ENCODE measurements at places on chromosomes 3 and 15.

DNA sequence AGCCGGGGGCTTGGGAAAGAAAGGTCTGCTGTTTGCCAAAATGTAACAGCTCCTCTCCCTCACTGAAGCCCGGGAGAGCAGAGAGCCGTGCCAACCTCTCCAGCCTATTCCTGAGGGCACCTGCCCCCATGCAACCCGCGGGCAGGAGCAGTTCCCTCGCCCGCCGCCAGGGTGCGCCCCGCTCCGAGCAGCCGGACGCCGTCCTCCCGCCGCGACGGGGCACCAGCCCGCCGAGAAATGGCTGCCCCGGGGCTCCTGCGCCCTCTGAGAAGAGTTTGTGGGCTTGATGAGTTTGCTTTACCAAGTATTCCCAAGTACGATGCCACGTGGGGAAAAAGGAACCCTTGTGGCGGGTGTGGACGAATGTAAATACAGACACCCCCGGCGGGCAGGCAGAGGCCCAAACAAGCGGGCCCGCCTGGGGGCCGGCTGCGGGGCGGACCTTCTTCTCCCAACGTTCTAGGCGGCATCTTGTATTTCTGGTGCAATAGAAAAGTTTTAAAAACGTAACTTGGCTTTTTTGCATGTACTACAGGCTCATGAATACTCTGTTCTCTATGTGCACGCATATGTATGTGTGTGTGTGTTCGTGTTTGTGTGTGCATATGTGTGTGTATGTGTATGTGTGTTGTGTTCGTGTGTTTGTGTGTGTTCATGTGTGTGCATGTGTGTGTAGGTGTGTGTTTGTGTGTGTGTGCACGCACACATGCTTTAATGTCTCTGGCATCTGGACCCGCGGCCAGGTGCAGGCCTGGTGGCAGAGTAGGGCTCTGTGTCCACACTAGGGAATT lies 162.9 kb downstream of the CHSY1 start:
- peak; percentile 61 for DNase-seq

- DNase-seq: no peak
Measured at GRCh38 chr3:169295126-169295525, 368.4 kb downstream of the MECOM start.

- DNase-seq: no peak
Measured at GRCh38 chr15:68001811-68002210, 52.3 kb upstream of the PIAS1 start.

DNA sequence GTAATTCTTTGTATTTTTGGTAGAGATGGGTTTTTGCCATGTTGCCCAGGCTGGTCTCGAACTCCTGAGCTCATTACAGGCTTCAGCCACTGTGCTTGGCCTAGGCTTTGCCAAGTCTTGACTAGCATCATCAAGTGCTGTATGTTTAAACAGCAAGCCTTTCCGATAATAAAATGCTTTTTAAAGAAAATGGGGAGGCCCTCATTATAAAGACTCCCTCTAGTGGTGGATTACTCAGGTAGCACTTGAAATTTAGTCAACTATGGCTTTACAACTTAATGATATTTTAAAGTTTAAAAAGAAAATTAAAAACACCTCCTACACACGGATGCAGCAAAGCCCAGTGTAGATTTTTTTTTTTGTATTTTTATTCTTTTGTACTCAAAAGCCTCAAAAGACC lies 213.6 kb downstream of the GAP43 start:
- DNase-seq: no peak

GRCh38 chr3:196327405-196327804 lies 9.4 kb upstream of the DYNLT2B start:
- DNase-seq: no peak

- DNase-seq: no peak
Measured at GRCh38 chr3:193978486-193978885, 157.5 kb upstream of the HES1 start.

DNA sequence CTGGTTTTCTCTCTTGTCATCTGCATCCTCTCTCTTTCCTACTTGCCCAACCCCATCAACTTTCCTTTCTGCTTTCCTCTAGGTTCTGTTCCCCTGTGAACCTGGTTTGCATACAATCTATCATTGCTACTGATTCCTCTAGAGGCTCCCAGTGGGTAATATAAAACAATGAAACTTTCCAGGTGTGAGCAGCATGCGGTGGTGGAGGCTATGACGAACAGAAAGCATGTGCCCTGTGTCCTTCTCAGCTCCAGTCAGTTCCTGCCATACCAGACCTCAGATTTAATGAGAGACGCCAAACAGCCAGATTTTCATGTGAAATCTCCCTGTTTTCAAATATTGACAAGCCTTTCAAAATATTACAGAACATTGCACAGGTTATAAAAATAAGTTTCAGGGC lies 3.5 kb upstream of the ACAP2 start:
- DNase-seq: no peak

DNA sequence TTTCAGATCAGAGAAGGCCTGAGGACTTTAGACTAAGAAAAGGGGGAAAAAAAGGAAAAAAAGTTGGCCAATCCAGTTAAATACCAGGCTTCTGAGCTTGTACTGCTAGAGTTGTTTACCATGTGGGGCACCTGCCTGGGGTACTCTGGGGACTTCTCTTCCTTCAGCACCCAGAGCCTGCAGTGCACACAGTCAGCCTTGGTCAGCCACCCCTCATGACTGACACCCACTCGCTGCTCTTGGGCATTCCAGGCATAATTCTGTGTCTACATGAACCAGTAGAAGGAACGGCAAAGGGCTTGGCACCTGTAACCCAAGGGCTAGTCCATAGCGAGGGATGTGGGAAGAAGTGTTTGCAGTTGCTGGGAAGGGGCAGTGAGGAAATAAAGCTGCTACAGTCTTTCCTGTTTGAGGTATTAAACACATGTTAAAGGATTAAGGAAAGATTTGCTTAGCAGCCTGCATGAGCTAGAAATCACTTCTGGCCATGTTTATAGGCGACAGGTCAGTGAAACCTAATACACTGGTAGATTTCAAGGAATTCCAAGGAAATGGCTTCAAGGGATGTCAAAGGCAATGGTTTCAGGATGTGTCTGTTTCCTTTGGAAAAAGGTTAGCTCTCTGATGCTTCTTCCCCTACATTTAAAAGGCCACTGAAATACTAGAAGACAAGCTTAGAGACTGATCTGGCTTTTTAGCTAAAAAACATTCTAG lies 232.5 kb downstream of the CHST2 start:
- DNase-seq: no peak

DNA sequence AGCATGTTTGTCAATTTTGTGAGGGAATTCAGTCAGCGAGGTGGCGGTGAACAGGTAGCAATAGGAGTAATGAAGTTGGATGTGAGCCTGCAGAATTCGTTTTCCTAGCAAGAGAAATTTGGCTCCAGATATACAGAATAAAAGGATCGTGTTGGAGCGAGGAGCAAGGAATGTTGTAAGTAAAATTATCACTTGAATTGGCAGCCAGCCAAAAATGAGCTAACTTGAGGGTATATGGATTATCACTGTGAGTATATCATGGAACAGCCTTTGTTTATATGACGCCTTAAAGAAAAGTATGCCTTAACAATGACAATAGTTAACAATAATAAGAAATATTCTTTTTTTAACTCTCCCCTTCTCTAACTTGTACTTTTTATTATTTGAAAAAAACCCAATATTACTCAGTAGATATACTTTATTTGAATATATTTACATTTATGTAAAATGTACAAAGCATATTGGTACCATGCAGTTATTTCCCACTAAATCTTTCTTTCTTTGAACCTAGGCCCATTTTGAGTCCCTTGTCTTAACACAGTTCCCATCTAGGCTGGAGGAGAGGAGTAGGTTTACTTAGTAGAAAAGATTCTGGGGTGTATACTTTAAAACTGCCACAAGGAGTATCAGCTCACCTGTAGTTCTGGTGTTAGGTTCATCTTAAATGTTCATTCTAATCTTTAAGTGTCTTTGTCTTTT lies 29.3 kb downstream of the EPHA6 start:
- DNase-seq: no peak

DNA sequence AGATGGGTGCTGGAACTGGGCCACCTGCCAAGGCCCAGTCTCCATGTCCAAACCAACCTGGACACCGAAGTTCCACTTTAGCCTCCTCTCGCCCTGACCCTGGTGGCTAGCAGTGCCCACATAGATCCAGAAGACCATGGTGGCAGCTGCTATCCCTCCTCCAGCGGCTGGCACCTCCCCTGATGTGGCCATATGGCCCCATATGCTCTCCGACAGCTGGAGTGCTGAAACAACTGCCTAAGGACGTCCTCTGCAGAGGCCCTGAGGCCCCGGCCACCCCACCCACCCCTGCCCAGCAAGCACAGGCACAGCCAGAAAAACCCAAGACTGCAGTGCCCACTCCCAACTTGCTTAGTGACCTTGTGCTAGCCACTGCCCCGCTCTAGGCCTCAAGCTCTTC lies 182.3 kb upstream of the LINGO1 start:
- no peak for DNase-seq

- no peak for DNase-seq
Measured at GRCh38 chr3:47949979-47950378, 66.2 kb downstream of the MAP4 start.

DNA sequence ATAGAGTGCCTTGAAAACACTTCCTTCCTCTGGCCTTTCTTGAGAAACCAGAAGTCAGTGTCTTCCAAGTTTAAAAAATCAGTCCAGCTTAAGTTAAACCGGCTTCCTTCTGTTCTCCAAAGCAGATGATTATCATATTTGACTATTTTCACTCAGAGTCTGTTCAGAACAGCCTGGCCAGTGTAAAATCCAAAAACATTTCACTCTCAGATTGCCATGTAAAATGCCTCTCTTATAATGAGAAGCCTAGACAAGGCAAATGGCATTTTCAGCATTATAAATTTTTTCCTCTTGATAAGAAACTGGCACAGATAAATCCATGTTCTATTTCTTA lies 193.5 kb downstream of the TNIK start:
- DNase-seq: no peak

GRCh38 chr3:134869153-134869726 lies 74.2 kb downstream of the EPHB1 start:
- no peak for DNase-seq

DNA sequence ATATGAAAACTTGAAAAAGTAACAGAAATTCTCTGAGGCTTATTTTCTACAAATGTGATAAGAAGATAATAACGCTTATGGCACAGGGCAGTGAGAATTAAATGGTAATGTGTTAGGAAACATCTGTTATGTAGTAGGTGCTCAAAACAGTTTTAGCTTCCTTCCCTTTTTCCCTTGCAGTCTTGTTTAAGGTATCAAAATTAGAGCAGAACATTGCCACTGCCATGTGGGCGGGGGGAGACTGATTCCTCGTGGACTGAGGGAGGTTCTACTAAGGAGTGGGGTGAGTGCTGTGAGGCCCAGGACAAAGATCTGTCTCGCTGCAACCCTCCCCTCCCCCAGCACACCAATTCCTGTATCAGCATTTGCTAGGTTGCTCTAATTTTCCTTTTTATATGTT lies 702.4 kb downstream of the TUSC7 start:
- DNase-seq: no peak

DNA sequence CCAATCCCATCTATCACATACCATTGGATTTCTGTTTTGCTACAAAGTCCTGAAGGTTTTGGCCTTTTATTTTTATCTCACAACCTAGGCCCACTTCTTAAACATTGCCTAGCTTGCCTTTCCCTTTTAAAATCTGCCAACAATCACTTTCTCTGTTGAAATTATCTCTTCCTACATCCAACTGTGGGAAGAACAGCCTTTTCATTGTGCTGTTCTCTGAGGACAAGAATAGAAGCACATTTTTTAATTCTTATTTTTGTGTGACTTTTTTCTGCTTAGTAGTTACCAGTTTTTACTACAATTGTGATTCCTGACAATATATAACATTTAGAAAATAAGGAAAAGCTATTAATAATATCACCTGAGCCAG lies 159.2 kb downstream of the CNTN6 start:
- no peak for DNase-seq

DNA sequence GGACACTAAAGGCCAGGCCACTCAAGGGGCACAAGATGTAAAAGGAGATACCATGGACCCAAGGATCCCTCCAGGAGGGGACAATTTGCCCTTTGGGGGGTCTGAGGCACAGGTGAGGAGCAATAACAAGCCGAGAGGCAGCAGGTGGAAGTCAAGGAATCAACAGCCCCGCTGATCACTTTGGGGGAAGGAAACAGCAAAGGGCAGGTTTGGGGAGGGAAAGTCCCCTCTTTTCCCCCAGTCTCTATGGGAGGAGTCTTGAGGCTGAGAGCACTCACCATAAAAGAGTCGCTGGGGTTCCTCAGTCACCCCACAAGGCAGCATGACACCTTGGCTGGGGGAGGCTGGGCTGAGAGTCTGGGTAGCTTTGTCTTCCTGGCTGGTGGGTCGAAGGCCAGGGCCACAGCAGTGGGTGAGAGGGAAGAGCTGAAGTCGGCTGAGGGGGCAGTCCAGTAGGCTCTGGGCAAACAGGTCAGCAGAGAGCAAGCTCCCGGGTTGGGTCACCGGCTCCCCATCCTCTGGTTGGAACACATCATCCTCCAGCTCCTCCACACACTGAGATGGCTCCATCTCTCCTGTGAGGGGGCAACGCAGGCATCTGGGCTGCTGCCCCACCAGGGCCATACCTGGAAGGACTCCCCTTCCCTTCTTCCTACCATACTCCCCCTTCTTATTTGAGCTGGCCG lies 3.0 kb downstream of the BMF start:
- no peak for DNase-seq

DNA sequence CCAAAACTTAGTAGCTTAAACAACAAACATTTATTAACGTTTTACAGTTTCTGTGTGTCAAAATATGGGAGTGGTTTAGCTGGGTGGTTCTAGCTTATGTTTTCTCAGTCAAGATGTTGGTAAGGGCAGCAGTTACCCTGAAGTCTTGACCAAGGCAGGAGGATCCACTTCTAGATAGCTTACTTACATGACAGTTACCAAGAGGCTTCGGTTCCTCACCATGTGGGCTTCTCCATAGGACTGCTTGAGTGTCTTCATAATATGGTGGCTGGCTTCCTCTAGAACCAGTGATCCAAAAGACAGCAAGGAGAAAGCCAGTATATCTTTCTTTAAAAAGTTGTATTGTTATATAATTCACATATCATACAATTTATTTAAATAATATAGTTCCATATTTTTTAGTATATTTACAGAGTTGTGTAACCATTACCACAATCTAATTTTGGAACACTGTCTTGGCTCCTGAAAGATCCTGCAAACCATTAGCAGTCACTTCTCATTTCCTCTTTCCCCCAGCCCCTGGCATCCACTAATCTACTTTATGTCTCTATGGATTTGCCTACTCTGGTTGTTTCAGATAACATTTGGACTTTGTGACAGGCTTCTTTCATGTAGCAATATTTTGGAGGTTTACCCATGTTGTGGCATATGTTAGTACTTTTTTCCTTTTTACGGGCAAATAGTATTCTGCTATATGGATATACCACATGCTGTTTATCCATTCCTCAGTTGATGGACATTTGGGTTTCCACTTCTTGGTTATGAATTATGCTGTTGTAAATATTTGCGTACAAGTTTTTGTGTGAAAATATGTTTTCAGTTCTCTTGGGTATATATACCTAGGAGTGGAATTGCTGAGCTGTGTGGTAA lies 33.3 kb downstream of the MAPK6 start:
- DNase-seq: no peak

GRCh38 chr3:159813822-159814531 lies 174.7 kb upstream of the IL12A start:
- DNase-seq: no peak

DNA sequence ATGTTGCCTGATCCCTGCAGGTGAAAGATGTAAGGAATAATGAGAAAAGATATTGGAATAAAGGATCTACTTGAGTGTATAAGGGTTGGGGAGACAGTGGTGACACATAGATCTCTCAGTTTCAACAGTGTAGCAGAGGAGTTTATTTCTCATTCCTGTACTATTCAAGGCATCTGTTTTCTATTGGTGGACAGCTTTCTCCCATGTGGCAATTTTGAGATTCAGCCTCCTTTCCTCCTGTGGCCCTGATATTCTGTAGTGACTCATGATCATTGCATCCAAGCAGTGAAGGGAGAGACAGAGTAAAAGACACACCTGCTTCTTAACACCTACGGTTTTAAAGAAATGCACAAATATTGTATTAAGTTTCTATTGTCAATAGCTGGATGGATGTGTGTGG lies 327.6 kb downstream of the GRM7 start:
- DNase-seq: no peak
